ENCODE measurements at places on chromosomes 12 and 14.
A peak's percentile ranks its signal among the peaks of the same experiment; 100 is the strongest.

DNA sequence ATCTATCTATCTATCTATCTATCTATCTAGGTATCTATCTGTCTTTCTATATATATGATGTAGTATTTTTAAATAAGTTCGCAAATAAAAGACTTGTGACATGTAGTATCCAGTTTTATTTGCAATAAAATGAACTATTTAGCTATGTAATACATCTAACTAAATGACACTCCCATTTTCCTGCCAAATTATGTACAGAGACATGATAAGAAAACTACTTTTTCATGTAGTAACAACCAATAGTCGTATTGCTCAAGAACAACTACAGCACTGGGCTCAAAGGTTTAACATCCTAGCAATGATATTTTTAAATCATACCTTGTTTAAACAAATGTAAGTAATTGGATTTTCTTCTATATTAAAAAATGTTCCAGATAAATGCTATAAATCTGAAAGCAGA is 55.5 kb upstream of the FLRT2 start:
- DNase-seq = no peak

GRCh38 chr12:28144059-28144458 is 46.2 kb upstream of the CCDC91 start:
- no peak for DNase-seq

DNA sequence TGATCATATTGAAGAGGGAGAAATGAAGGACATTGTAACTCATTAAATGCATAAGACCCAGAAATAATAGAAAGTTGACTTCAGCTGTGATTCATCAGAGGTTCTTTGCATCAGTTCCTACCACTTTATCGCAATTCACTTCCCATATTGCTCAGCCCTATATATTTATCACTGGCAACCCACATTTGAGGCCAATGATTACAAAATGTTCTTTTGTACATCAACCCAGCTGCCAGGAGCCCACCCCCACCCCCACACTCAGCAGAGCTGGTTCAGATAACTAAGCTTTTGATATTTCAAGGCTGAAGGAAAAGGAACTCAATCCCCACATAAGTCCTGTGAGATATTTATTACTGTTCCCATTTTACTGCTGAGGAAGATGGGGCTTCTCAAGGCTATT is 51.2 kb upstream of the TMPO start:
- DNase-seq = no peak

GRCh38 chr12:38118632-38119031 is 197.9 kb upstream of the ALG10B start:
- no peak for DNase-seq

- DNase-seq = no peak
Measured at GRCh38 chr12:25058658-25059058, 109.8 kb upstream of the BCAT1 start.

DNA sequence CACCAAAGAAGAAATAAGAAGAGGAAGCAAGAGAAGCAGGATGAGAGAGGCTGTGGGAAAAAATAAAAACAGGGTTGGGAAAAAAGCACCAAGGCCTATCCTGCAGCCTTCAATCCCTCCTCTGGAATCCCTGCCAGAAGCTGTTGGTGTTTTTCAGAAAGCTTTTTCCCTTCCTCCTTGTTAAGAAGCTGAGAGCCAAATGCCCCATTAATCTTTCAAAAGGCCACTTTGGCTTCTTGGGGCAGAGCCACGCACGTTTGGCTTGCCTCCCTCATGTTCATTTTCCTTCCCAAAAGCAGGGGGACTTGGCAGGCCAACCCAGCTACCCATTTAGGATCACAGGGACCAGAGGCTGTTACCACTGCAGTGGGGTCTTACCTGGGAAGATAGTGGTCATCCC is 365.3 kb downstream of the NUAK1 start:
- peak; percentile 66 for DNase-seq

- DNase-seq = no peak
Measured at GRCh38 chr14:64209444-64210131, 84.6 kb downstream of the ESR2 start.

- no peak for DNase-seq
Measured at GRCh38 chr14:21440859-21441258, 15.1 kb downstream of the CHD8 start.

GRCh38 chr12:131323879-131324278 is 370.2 kb downstream of the ADGRD1 start:
- no peak for DNase-seq

DNA sequence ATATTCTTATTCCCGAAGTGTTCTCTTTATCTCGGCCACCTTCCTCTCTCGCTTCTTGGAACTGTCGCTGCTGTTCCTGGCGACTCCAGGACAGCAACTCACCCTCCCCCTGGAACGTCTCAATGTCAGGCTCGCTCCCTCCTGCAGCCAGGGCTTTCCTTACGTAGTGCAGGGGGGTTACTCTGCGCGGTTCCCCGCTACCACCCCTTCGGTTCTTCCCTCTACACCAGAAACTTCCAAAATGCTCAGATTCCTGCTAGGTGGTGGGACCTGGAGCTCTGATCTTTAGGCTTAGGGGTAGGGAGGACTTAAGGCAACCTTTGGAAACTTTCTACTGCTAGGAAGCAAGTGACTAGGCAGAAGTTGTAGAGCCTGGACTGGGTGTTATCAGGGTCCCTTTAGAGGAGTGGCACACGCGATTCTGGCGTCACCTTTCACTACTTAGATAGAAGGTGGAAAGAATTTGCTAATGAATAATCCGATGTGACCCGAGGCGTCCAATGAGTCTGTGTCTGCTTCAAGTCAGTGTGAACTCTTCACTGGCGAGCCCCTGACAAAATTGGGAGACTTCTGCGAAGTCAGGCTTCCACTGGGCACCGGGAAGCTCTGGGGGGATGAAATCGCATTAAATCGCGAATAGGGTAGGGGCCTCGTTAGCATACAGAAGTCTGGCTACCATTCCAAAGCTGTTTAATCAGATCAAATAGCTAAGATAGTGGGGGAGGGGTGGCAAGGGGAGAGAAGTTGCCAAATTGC is 900 bp upstream of the DPF3 start:
- DNase-seq = no peak

- no peak for DNase-seq
Measured at GRCh38 chr12:16482726-16483125, 123.2 kb downstream of the LMO3 start.

DNA sequence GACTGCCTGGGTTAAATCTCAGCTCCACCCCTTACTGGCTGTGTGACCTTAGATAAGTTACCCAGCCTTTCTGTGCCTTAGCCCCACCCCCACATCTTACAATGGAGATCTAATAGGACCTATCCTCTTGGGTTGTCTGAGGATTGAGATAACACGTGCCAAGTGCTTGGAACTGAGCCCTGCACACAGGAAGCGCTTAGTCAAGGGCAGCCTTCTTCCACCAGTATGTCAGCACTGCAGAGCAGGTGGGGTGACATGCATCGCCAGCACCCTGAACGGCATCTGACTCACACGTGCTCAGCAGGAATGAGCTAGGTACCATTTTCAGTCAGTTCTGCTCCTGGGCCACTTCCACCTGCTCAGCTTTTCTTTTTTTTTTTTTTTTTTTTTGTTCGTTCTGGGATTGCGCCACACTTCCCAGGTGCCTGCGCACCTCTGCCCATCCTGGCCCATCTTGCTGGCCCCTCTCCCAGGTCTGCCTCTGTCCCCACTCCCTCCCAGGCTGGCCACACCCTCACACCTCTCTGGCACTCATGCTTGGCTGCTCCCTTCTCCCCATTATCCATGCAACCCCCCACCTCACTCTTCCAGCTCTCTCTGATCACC is 19.6 kb downstream of the LGMN start:
- peak; percentile 79 for DNase-seq

GRCh38 chr14:99512110-99512449 is 30.9 kb downstream of the CCNK start:
- no peak for DNase-seq

DNA sequence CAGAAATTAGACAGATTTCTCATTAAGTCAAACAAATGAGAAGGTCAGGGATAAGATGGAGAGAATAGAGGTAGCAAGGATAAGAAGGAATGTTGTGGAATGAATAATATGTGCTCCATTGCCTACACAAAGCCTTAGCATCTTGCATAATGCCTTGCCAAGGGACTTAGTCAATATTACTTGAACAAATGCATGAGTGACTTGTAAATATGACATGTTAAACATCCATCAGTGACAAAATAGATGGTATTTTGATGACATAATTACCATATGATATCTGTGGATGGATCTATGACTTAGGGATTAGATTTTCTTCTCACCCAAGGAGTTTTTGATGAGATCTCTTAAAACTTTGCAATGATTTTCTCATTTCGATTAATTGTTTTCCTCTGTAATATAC is 194.1 kb upstream of the RASSF8 start:
- DNase-seq = no peak

GRCh38 chr12:92336641-92337040 is 191.0 kb upstream of the BTG1 start:
- no peak for DNase-seq

GRCh38 chr12:42255221-42255865 is 17.3 kb upstream of the YAF2 start:
- no peak for DNase-seq

DNA sequence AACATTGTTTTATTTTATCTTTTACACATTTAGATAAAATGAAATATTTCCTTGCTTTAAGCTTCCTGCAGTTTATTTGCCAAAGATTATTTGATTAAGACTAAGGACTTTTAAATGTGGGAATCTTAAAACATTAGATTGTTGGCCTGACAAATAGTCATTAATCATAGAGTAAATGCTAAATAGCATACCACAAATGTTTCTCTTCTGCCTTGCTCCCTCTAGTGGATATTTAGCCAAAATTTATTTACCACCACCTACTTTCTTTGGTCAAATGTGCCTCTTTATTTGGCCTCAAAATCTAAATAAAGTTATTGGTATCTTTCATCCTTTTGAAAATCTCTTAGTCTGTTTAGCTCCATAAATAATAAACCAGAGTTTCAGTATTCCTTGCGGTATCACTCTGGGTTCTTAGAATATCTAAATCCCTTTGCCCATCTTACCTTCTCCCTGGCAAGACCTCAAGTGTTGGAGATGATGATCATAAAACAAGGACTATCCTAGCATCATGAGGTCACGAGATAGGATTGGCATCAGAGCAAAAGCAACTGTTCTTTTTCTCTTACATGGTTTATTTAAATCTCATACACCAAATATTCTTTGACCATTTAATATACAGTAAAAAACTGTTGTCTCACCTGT is 150.6 kb upstream of the AEBP2 start:
- peak; percentile 27 for DNase-seq

DNA sequence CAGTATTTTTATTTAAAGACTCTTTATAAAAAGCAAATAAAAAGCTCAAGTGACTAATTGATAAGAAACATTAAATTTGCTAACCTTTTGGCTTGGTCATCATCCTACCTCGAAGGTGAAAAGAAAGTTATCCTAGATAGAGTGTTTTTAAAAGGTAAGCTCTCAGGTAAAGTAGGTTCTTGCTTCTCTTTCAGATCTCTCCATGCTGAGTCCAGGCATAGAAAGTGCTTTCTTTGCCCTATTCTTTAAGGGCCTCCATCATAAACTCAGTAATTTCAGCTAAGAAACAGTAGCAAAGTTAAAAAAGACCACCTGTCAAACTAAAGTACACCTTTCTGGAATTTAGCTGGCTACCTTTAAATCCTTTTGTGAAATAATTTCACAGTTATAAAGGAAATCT is 20.6 kb upstream of the ANHX start:
- no peak for DNase-seq

GRCh38 chr14:99568567-99569560 is 35.1 kb downstream of the CCDC85C start:
- peak; percentile 31 for DNase-seq

DNA sequence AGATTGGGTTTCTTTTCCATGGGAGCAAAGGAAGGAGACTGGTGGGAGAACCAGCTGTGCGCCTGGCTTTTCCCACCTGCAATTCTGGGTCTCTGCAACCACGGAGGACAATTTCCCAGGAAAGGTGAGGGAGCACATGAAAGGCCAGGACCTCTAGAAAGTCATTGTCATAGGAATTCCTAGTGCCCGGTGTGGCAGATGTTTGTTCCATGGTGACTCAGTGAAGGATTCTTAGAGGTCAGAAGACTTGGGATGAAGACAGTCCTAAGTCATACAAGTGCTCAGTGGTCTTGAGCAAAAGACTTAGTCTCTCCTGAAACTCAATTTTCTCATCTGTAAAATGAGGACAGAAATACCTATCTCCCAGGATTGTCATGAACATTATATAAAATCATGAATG is 51.3 kb downstream of the KCNA5 start:
- no peak for DNase-seq

- DNase-seq = no peak
Measured at GRCh38 chr12:42926232-42926631, 336.7 kb upstream of the PRICKLE1 start.

DNA sequence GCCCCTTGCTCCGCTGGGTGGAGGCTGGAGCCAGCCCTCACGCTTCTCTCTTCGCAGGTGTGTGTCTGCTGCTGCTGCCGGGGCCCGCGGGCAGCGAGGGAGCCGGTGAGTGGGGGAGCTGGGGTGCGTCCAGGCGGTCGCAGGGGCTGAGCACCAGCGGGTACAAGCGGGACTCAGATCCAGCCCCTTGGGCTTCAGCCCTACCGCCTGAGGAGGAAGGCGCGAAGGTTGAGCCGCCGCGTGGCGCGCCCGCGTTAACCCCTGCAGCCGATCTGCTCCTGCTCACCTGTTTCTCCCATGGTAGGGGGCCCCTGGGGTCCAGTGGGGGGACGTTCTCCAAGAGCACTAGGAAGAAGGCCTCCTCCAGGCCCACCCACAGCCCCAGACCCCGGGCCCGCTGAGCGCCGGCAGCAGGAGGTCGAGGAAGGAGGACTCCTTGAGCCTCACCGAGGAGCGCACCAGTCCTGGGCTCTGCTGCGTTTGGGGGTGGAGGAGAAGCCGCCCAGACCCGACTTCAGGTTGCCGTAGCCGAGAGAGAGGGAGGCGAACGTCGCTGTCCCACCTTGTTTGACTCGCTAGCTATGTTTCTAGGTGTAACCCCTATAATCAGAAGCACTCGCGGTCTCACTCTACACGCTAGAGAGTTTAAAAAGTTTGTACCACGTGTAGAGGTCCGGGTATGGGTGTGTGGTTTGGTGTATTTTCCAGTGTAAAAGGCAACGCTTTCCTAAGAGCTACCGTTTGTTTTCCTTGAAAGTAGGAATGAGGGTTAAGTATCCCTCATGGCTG is 834 bp downstream of the COCH start:
- no peak for DNase-seq

GRCh38 chr12:6069437-6070093 is 54.9 kb downstream of the VWF start:
- DNase-seq = no peak

All from NCI-H2029 (cell line).